Naive thymus-derived CD4-positive, alpha-beta T cell (primary cell): ENCODE measurements at places on chromosomes 5 and 9. TPM values are rescaled to one million over a fixed set of nuclear protein-coding genes. Genes with fewer than 3 reads are reported as not detected.

IL31RA gene
- not detected for total RNA-seq

PLAC8L1 gene
- total RNA-seq, result 1.5 TPM

GZMA gene
- total RNA-seq, result 10.9 TPM

FGF10 gene
- total RNA-seq, result not detected

GRM6 gene
- total RNA-seq, result not detected

PCDHB8 gene
- not detected for total RNA-seq

SH2D3C gene
- 51.9 TPM for total RNA-seq

FEM1C gene
- 15.0 TPM for total RNA-seq

NKD2 gene
- total RNA-seq, result not detected

MLANA gene
- not detected for total RNA-seq

IDNK gene
- total RNA-seq, result 11.3 TPM

CCL21 gene
- not detected for total RNA-seq

RNF14 gene
- 19.1 TPM for total RNA-seq

TRIM52 gene
- 30.3 and 34.9 TPM in 2 replicates for total RNA-seq

BHMT gene
- total RNA-seq, result not detected

RUSC2 gene
- 3.7 and 5.1 TPM in 2 replicates for total RNA-seq

CARTPT gene
- total RNA-seq, result not detected

IFNK gene
- total RNA-seq, result not detected

DIAPH1 gene
- total RNA-seq, result 163 TPM

APBA1 gene
- 1.9 TPM for total RNA-seq

TXNDC8 gene
- not detected for total RNA-seq
